Activated T-helper 2 cell treated with anti-CD3 and anti-CD28 coated beads, Interferon-gamma antibody, Interleukin-2, Interleukin-4, amounts not matched to agents 10 μg/mL and 5 μg/mL and 100 μg/mL, durations not matched to agents 14 hours and 24 hours and 36 hours (primary cell): ENCODE measurements at places on chromosomes 2 and 18. TPM values are rescaled to one million over a fixed set of nuclear protein-coding genes. Genes with fewer than 3 reads are reported as not detected.

DNA sequence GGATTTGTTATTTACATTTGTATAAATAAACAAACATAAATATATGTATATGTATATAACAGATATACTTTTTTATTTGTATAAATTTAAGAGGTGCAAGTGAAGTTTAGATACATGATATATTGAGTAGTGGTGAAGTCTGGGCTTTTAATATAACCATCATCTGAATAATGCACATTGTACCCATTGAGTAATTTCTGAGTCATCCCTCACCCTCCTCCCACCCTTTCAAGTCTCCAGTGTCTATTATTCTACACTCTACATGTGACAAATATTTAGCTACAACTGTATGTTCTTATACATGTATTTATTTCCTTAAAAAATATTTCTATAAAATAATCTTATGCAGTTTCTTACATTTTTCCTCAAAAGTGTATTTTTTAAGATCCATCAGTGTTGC is 358.7 kb upstream of the TFPI start:
- no peak for DNase-seq

SERPINB3 gene
- total RNA-seq = not detected in 2 replicates

DNA sequence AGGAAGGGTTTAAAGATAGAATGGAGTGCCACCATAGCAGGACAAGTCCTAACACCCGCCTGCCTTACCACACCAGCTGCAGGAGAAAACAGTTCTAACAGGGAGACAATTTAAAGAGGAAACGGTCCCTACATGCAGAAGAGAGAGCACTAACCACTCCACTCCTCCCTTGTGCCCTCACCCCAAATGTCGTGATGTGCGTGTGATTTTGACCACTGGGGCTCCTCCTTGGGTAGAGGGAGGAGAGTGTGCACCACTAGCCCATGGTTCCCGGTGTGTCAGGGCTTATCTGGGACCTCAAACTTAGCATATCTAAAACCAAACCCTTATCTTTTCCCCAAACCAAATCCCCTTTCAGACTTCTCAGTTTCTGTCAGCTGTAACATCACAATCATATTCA is 105.5 kb upstream of the CCDC68 start:
- no peak for DNase-seq

GRCh38 chr18:14097761-14098160 is 34.5 kb downstream of the ZNF519 start:
- DNase-seq = no peak

DNA sequence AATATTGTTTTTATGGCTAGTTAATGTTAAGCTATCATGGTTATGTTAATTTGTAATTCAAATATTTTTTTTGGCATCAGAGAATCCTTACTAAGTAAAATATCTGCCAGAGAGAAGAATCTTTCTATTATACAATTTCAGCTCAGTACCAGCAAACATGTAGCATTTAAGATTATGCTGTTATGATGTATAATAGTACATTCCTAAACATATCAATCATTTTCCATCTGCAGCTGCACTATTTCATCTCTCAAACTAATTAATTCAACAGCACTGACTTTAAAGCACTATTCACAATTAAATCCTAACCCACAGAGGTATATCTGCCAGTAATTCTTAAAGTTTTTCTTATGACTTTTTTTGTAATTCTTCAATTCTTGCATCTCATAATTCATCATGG is 250.6 kb downstream of the CD226 start:
- no peak for DNase-seq

ANKRD30BL gene
- not detected in 2 replicates for total RNA-seq

GRCh38 chr2:124027182-124027581 is 2.1 kb downstream of the CNTNAP5 start:
- no peak for DNase-seq
